NCI-H1417 treated with DMSO at 0.1 percent for 48 hours (cell line): ENCODE measurements at places on chromosomes 6 and 20.

DNA sequence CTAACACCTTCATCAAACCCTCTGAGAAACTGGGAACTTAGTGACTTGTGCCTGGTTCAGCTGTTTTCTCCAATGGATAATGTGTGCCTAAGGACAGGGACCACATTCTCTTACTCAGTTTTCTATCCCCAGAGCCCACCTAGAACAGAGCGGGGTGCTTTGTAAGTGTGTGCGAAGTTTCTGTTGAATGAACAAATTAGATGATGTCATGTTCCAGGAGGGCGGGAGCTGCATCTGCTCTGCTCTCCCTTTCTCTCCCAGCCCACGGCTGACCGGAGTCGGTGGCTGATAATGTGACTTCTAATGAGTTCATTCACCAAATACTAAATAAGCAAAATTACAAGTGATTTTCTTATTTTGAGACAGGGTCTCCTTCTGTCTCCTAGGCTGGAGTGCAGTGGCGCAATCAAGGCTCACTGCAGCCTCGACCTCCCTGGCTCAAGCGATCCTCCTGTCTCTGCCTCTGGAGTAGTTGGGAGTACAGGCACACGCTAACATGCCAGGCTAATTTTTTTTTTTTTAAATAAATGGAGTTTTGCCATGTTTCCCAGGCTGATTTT is 60.7 kb upstream of the FNDC1 start:
- DNase-seq: no peak

- no peak for DNase-seq
Observed at GRCh38 chr20:61138566-61138965, 113.5 kb upstream of the CDH4 start.

DNA sequence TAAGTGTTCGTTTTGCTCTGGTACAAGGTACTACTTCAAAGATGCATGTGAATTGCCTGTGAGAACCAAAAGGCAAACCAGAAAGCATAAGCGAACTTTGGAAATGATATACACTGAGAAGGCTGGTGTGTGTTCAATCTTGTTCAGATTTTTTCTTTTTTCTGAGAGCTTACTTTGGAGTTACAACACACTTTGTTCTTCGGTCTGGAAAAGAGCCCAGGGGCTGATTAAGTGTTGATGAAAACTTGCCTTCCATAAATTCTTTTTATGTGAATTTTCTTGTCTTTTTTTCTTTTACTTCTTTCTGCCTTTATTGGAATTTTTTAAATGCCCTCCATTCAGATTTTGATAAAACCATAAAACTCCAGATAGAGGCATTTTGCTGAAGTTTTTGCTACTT is 395.1 kb upstream of the SASH1 start:
- DNase-seq: no peak

DNA sequence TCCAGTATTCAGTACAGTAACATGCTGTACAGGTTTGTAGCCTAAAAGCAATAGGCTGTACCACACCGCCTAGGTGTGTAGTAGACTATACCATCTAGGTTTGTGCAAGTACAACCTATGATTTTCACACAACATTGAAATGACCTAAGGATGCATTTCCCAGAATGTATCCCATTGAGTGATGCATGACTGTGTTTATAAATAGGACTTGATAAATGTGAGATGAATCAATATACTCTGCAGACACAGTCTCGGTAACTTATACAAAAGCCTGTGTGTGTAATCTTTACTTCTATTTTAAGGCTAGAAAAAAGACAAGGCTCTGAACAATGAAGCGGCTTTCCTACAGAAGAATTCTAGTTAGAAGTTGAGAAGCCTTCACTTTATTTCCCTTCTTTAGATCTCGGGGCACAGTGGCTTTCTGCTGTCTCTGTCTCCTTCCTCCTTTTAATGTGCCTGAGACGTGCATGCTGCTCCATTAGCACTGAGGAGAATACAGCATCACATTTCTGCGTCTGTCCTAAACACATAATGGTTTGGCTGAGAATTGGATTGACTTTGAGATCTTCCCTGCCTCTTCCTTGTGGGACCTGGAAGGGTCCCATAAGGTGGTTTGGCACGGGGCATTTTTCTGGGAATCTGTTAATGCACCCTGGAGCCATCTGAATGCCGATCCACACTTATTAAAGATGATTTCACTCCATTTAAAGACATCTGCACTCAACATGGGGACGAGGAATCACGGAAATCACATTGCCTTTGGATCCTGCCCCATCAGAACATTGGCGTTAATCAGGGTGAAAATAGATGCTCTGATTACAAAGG is 112.5 kb downstream of the SCML4 start:
- DNase-seq: no peak

GRCh38 chr20:60271597-60271996 is 313.4 kb downstream of the CDH26 start:
- no peak for DNase-seq

GRCh38 chr6:154232013-154232910 is 124.3 kb downstream of the IPCEF1 start:
- no peak for DNase-seq

- DNase-seq: no peak
Observed at GRCh38 chr6:170250981-170251775, 39.7 kb downstream of the DLL1 start.
